T-helper 17 cell (primary cell): ENCODE measurements at places on chromosomes 4 and X. TPM values are rescaled to one million over a fixed set of nuclear protein-coding genes. Genes with fewer than 3 reads are reported as not detected.

PPP4R3C gene
- total RNA-seq = not detected

DNA sequence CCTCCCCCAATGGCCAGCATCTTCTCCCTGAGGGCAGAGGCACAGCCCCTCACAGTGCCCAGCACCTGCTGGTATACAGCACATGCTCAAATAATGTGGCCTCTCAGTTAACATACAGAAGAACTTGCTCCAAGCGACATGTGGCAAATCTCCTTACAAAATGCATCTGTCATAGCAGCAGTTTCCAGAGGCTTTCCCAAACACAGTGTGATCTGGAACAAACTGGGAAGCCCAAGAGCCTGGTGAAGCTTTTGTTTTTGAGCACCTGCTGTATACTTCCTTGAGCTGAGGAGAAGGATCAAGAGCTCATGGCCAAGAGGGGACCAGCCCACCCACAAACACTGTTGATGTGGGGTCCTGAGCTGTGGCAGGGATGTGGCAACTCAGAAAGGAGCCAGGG, 34.8 kb upstream of the HTRA3 start:
- DNase-seq = no peak

OTC gene
- total RNA-seq = not detected

UGT2B28 gene
- not detected for total RNA-seq

GRCh38 chr4:164876700-164877324, at the start of gene APELA:
TSS of gene APELA (plus strand) at chr4:164877178. CDS start at chr4:164877332, 154 bp downstream.
- DNase-seq = no peak

CC2D2A gene
- 1.6 TPM for total RNA-seq

FGB gene
- total RNA-seq = not detected

RAB40AL gene
- total RNA-seq = not detected

GRCh38 chr4:71322425-71322824, 16.4 kb upstream of the SLC4A4 start:
- no peak for DNase-seq

SOWAHD gene
- not detected for total RNA-seq

- DNase-seq = no peak
These were observed 542.3 kb upstream of the GRIA3 start for GRCh38 chrX:122641826-122642225.
